ENCODE measurements at places on chromosomes 1 and 21. TPM values are rescaled to one million over a fixed set of nuclear protein-coding genes. Genes with fewer than 3 reads are reported as not detected.

- peak; percentile 73 for DNase-seq
Measured at GRCh38 chr1:164735315-164736052, 176.5 kb downstream of the PBX1 start.

GRCh38 chr1:36133484-36133883, 8.5 kb upstream of the COL8A2 start:
- peak; percentile 97 for DNase-seq

DNA sequence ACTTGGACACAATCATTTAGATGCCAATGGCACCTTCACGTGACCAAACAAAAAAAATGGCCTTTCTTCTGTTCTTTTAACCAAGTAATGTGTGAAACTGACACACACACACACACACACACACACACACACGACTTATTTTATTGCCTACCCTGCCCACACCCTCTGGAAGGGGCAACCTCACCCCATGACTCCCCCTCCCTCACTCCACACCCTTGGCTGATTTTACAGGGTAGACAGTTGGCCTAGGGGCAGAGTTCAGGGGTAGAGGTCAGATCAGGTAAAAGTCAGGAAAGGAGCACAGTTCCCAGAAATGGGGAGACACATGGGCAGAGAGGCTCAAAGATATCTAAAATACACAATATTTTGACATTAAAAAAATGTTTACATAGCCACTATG, 144.8 kb upstream of the GJB5 start:
- DNase-seq, result no peak

DNA sequence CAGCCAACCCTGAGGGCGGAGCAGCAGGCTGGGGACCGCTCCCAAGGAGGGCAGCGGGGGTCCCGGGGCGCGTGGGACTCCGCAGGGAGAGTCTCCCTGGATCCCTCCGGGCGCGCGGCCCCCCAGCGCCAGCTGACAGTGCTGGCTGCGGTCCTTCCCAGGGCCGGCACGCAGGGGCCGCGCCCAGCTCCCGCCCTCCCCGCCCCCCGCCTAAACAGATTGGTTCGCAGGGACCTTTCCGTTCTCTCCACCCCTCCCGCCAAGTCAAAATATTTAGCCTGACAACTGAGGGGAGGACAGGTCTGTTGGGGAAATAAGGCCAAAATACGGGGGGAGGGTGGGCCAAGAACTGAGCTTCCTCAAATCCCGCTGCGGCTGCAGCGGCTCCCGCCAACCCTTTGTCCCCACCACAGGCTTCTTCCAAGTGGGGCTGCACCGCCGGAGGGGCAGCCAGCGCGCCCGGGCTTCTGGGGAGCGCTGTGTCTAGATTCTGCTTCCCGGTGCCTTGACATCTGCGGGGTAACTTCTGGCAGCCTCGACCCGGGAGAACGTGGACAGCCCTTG, at the start of gene INSRR:
TSS of gene INSRR (minus strand) at position 159 of the 564 bp plus-strand sequence. CDS start 496 bp downstream, outside the sequence.
- DNase-seq, result no peak

- DNase-seq, result no peak
Measured at GRCh38 chr1:8752411-8752810, 65.0 kb downstream of the RERE start.

GRCh38 chr1:11431941-11432507, 46.9 kb upstream of the DISP3 start:
- DNase-seq, result peak; percentile 5

GRCh38 chr1:14919289-14919688, 234.3 kb upstream of the TMEM51 start:
- no peak for DNase-seq

- DNase-seq, result no peak
Measured at GRCh38 chr1:203171341-203172183, 4.1 kb downstream of the MYBPH start.

DNA sequence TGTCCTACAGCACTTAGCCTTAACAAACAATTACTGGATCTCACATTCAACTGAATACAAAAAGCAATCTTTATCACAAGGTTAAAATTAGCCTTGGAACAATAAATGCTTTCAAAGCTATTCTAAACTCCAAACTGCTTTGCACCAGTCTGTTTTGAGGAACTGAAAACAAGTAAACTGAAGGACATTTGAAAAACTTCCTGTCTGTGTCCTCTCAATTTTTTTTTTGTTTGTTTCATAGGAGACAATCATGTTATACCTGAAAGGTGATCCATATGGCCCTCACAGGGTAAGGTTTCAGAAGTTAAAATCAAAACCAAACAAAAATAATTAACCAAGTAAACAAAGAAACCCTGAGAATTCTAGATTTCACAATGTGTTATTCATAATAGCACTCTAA, 459.1 kb downstream of the DPYD start:
- no peak for DNase-seq

DNA sequence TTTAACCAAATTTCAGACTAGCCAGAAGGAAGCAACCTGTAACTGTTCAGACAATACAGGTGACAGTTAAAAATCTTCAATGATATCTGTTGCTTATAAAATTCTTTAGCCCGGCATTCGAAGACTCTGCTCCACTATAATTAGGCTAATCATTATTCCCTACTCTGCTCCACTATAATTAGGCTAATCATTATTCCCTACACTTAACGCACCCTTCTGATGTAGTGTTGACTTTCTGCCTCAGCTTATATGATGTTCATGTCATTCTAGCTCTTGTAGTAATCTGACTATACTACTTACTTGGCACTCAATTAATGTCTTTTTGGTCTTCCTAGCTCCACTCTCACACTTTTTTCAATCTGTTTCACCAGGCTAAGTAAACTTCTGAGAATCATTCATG, 13.3 kb downstream of the TESK2 start:
- DNase-seq, result no peak

- DNase-seq, result peak; percentile 44
Measured at GRCh38 chr1:43447891-43448708, 5.6 kb downstream of the HYI start.

DNA sequence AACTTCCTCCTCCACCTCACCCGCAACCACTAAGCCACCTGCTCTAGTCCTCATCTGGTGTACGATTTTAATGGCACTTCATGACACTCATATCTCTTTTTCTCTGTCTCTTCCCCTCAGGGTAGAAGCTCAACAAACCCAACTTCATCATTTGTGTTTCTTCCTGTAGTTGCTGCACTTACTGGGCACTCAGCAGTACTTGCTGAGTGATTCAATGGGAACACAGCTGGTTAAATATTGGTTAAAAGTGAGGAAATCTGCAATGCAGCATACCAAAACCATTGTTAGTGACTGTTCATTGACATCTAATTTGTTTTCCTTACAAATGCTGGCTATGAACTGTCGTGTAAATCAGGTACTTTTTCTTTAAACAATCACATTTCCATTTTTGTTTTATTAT, 541.1 kb upstream of the PRMT6 start:
- no peak for DNase-seq

DNA sequence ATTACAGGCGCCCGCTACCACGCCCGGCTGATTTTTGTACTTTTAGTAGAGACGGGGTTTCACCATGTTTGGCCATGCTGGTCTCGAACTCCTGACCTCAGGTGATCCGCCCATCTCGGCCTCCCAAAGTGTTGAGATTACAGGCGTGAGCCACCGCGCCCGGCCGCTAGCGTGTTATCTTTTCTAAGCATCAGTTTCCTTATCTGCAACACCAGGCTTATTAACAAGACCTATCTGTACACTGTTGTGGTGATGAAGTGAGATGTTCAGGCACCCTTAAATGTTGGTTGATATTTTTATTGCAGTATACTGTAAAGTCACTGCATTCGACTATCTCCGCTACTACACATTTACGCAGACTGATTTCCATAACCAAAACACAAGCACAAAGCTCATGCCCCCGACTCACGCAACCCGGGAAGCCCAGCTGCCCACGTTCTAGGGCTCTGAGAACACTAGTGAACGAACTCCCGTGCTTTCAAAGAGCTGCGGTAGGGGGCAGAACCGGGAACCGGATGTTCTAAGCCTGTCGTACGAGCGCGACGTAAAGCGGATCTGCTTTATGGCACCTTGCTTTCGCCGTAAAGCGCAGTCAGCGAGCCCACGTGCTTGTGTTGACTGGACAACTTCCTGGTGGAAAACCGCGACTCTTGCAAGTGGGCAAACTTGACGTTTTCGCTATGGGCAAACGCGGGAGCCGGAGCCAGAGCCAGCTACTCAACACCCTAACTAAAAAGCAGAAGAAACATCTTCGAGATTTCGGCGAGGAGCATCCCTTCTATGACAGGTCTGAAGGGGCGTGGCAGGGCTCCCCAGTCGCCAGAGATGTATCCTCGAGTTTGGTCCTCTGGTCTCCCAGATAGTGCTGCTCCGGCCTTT, at the start of gene UTP25:
TSS of gene UTP25 (plus strand) at position 589 of the 879 bp plus-strand sequence. CDS start at position 681, 92 bp downstream.
- DNase-seq, result peak; percentile 95

Gene SLC45A3
- total RNA-seq, result 7.8 TPM

Gene CAMK1G
- total RNA-seq, result 3.0 TPM

Gene TCEA3
- total RNA-seq, result 0.07 TPM

Gene OR2G6
- not detected for total RNA-seq

Gene LEFTY2
- not detected for total RNA-seq

Gene SCMH1
- 18.8 TPM for total RNA-seq

Gene LCE1C
- total RNA-seq, result not detected

Gene DEPDC1
- 62.6 TPM for total RNA-seq

Gene CFAP45
- 0.20 TPM for total RNA-seq

Gene ANXA9
- not detected for total RNA-seq

All from M059J (cell line).